ENCODE measurements at places on chromosomes 4 and X.

GRCh38 chr4:1880332-1880731 lies 9.1 kb downstream of the NSD2 start:
- DNase-seq = no peak

DNA sequence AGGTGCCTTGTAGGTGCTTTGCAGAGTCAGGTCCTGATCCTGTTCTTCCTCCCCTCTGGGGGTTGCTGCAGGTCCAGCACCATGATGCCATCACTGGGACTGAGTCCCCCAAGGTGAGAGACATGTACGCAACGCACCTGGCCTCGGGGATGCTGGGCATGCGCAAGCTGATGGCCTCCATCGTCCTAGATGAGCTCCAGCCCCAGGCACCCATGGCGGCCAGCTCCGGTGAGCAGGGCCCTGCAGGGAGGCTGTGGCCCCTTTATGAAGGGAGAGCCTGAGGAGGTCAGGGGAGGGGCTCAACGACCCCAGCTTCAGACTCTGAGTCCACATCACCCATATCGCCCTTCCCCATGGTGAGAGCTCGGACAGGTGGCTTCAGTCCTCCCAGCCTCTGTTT lies 23.1 kb downstream of the MAN2B2 start:
- DNase-seq = no peak

- no peak for DNase-seq
Observed at GRCh38 chrX:19955306-19955705, 35.6 kb downstream of the BCLAF3 start.

GRCh38 chrX:132443196-132444135 lies 45.4 kb downstream of the MBNL3 start:
- DNase-seq = peak; percentile 58

GRCh38 chrX:101744085-101744484 lies 84.4 kb upstream of the ARMCX2 start:
- DNase-seq = no peak

GRCh38 chrX:16445166-16445752 lies 204.7 kb upstream of the S100G start:
- peak; percentile 51 for DNase-seq

DNA sequence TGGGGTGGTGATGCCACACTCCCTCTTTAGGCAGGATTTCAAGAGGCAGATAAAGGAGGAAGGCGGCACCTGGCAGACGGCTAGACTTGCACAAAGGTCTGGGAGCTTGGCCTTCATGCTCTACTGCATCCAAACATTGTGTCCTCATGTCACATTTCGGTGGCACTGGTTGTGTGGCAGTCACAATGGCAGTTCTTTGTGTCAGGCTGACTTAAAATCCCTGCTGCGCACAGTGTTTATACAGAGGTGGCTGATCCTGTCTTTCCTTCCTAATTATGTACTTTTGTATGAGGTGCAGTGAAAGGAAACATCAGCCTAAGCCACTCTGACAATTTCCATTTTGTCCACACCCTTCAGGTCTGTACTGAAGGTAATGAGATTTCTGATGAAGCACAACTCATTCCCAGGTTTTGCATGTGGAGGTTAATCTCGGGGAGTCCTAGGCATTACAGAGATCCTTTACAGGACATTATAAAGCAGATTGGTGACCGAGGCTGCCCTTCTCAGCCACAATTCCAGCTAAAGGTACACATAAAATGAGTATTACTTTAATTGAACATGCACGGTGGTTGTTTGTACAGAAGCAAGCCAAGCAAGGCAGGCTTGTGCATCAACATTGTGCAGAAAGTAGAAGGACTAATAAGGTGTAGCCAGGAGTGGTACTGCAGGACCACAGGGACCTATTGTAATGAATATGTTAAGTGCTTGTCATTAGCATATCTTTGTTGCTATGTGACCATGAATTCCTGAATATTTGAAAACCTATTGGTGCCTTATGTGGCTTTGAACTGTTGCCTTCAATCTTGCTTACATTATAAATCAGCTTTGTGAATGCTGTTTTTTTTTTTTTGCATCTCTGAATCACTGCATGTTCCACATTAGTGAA lies 147.6 kb downstream of the STK32B start:
- DNase-seq = no peak

DNA sequence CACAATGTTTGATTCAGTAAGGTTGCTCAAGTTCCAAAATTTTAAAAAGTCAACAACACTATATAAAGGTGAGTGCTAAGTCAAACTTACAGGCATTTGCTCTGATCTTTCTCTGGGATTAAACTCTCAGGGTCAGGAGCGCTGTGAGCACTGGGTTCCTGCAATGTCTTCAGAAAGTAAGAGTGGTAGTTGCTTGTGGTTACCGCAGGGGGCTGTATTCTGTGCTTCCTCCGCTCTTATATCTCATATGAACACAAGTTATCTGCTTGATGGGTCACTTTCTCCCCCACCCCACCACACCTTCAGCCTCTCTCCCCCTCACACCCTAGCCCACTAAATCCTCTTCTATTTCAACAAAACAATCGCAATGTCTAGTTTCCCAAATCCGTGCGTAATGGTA lies 116.4 kb upstream of the IGSF1 start:
- DNase-seq = peak; percentile 4

- peak; percentile 77 for DNase-seq
Observed at GRCh38 chr4:112604589-112604988, 32.1 kb downstream of the ZGRF1 start.

- peak; percentile 5 for DNase-seq
Observed at GRCh38 chrX:11665168-11666111, at the start of gene ARHGAP6. TSS of gene ARHGAP6 (minus strand) at chrX:11665920. CDS start at chrX:11664828, 1,092 bp downstream.

DNA sequence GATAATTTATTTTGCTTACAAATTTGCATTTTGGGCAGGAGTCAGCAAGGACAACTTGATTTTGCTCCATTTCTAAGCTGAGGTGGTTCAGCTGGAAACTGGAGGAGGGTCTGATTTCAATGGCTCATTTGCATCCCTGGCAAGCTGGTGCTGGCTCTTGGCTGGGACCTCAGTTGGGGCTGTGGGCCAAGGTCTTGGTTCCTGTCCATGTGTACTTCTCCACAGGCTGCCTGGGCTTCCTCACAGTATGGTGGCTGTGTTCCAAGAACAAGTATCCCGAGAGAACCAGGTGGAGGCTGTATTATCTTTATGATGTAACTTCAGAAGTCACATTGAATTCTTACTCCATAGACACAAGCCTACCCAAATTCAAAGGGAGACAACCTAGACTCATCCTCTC lies 77.0 kb upstream of the STX18 start:
- no peak for DNase-seq

- DNase-seq = no peak
Observed at GRCh38 chr4:167854881-167855280, 237.5 kb upstream of the ANXA10 start.

DNA sequence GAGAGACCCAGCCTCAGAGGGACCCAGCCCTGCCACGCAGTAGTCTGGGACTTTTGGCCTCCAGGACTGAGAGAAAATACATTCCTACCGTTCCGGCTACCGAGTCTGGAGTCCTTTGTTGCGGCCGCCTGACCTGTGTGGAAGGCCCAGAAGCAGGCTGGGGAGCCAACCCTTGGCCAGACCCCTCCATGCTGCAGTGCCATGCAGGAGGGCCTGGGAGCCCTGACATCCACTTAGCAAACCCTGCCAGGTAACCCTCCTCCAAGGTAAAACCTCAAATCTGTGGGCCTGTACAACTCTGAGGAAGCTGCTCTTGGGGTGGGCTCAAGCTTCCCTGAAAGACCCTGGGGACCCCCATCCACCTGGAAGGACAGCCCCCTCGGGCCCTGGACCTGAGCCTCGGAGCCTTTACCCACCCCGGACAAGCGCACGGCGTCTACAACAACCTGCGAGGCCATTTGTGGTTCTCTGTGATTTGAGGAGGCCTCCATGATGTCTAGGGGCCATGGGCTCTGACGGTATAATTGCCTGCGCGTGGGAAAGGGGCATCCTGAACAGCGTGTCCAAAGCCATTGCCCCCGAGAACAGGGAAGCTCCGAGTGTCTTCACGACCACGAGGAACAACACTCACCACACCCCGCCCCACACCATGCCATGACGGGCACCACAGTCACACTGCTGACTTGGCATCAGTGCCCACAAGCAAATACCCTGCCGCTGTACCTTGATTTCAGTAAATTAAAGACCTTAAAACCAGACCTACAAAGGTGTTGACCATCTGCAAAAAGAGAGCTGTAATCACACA lies 58.7 kb downstream of the ZFYVE28 start:
- no peak for DNase-seq

DNA sequence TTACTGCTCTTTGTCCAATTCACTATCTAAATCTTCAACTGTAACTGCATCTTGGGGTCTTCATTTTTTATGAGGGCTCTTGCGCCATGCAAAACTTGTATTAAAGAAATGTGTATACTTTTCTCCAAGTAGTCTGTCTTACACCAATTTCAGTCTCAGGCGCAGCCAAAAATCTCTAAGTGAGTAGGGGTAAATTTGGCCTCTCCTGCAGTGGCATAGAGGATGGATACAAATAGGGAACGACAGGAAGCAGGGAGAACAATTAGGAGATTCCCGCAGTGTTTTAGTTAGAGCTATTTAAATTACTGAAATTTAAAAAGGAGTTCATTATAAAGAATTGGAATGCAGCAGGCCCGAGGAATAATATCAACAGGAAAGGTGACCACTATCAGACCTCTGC lies 30.2 kb downstream of the DMP1 start:
- DNase-seq = no peak

Data from hematopoietic multipotent progenitor cell treated with erythropoietin and hydrocortisone succinate and interleukin-3 and kit ligand, for 4 days (in vitro differentiated cells).